ENCODE measurements at places on chromosomes 16 and 17.
A peak's percentile ranks its signal among the peaks of the same experiment; 100 is the strongest.

DNA sequence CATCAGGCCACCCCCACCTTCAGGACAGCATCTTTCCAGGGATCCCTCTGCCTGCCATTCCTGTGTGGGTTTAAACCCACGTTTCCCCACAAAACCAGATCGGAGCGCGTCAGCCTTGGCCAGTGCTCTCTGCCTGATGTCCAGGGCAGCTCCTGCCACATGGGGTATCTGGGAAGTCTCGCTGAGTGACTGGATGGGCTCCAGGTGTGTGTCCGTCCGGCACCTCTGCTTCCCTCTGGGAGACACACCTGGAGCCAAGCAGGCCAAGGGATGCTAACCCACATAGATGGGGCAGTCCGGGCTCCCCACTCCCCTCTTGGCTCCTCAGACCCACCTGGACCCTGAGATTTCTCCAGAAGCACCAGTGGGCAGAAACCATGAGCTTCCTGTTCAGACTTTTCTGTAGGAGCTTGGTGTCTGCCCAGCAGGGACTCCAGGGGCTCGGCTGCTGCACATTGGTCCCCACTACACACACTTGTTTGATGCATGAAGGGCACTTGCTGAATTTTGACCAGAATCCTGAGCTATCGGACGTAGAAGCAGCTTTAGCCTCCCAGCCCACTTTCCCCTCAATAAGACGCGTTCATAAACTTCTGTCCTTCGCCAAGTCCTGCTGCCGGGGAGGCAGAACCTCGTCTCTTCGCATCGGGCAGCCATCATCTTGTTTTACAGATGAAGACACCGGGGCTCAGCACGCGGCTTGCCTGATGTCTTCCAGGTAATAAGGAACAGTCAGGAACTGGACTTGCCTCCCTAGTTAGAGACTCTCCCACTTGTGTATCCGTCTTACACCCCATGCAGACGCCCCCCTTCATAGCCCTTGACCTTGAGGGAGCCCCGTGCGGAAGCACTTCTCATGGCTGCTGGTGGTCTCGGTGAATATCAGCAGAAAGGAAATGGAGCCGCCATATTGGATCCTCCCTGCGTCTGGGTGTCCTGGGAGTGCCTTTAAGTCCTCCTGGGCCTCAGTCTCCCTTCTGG is 91.6 kb upstream of the ZNF469 start:
- no peak for DNase-seq

- DNase-seq = peak; percentile 52
Observed at GRCh38 chr16:22300427-22301071, 3.3 kb downstream of the POLR3E start.

DNA sequence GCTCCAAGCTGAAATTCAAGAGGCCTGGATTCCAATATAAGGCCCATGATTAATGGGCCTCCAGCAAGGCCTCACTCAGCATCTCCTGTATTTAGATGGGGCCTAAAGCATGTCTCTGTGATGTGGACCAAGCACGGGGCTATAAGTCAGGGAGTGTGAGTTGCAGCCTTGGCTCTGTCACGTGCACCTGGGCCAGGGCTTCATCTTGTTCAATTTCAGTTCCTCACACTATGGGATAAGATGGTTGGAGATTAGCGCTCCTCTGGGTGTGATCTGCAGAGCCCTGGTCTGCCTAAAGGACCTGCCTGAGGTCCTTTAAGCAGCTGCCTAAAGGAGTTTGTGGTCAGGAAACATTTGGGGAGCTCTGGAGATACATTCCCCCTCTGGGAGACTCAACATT is 25.2 kb downstream of the KLHL36 start:
- DNase-seq = no peak

DNA sequence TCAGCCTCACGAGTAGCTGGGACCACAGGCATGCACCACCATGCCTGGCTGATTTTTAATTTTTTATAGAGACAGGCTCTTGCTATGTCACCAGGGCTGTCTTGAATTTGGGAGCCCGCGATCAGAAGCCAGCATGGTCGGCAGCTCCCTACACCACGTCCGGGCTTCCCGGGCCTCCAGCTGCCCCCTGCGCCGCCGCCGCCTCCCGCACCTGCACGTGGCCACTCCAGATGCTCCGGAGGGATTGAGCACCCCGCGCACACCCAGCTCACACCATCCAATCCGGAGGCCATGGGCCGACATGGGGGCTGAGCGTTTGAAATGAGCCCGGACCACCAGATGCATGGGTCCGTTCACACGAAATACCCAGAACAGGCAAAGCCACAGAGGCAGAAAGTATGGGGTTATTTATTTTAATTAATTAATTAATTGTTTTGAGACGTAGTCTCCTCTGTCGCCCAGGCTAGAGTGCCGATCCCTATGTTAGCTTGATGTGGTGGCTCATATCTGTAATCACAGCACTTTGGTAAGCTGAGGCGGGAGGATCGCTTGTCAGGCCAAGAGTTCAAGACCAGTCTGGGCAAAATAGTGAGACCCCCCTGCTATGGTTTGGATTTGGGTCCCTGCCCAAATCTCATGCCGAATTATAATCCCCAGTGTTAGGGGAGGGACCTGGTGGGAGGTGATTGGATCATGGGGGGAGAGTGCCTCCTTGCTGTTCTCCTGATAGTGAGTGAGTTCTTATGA is 17.1 kb upstream of the PDXDC1 start:
- no peak for DNase-seq

DNA sequence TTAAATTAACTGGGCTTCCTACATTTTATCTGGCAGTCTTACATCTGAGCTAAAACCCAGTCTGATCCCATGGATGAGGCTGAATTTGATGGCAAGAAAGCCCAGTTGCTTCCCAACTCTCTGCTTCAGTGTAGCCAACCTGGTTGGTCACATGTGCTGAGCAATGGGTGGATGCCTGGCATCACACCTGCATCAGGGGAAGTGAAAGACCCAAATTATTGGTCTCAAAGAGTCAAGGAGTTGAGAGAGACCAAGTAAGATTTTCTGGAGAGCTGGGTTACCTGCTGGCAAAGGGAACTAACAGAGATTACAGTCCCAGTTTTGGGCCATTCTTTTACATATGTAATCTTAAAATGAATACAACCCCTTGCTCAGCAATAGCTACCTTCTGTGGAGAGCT is 38.8 kb downstream of the RGS9 start:
- DNase-seq = no peak

Measured in endothelial cell of umbilical vein (primary cell).